Right cardiac atrium (tissue), 5 donors: ENCODE measurements at places on chromosomes 12 and 14.

- no peak for DNase-seq
These were observed 23.0 kb downstream of the ZNF410 start for GRCh38 chr14:73909681-73910080.

DNA sequence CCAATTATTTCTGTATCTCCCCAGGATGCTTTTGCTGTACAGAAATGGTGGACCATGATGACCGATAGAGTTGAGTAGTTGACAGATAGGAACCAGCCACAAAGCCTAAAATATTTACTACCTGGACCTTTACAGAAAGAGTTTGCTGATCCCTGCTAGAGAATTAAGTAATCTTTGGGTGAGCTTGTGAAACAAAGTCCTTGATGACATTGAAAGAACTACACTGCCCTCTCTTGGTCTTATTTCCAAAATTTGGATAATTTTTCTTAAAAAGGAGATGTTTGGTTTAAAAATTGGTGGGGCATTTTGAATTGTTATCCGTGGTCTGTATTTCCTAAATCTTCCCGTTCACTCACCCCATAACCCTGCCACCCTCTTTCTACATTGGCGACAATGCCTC, 13.7 kb upstream of the TCTN1 start:
- no peak for DNase-seq

GRCh38 chr14:103606963-103607668, 21.9 kb upstream of the KLC1 start:
- DNase-seq, result peak; percentile 90

DNA sequence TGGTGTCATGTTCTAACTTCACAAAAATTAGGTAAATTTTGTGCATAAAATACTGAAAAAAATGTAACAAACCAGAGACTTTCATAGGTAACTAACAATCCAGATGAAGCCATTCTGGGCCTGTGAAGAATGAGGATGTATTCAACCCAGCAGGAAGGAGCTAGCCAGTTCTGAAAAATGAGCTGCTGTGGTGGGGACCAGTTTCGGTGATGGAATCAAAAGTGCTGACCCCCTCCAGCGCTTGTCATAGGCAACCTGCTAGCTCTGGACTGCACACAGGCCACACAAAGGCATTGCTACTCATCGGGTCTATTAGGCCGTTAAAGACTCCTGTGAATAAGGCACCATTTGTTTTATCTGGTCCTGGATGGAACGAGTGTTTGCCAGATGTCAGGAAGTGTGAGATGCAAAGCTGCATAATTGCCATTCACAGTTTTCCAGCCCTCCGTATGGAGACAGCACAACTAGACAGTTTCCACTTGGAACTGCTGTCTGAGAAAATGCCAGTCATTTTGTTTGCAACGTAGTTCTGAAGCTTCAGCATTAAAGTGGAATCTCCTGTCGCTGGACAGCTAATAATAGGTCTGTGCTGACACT, 3.3 kb upstream of the RIMBP2 start:
- no peak for DNase-seq

- DNase-seq, result no peak
These were observed 250.2 kb upstream of the OR4E1 start for GRCh38 chr14:21923820-21924219.

DNA sequence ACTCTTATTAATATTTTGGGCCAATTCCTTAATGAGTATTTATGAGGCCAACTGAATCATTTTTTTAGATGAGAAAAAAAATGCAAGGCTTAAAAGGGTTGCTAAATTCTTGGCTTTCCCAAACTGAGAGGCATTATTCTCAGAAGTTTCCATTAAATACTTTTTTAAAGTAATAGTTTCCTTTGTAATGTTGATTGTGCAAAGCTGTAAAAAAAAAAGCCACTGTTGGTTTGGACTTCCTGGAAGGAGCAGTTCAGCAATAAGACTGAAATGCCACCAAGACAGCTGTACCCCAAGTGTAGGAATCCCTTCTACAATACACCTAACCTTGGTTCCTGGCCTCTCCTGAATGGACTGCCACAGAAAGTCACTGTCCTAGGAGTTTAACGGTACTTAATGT, 231.3 kb downstream of the MON2 start:
- no peak for DNase-seq

GRCh38 chr12:61915420-61915819, 344.8 kb upstream of the USP15 start:
- no peak for DNase-seq

DNA sequence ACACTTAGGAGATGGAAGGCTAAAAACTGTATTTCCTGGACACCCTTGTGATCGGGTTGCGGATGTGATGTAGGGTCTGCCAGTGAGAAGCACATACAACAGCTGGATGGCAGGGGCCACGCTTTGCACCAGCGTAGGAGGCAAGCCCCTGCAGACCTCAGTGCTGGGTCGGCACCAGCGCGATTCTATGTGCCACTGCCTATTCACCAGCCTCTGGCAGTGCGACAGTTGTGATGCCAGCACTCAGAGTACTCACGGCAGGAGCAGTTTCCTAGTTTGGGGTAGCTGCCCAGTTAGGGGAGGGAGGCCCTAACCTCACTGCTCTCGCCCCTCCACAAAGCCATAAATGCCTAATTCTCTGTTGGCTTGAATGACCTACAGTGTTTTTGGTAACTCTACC, 31.6 kb downstream of the SPTLC2 start:
- DNase-seq, result no peak

- no peak for DNase-seq
These were observed 4.3 kb upstream of the HEBP1 start for GRCh38 chr12:13004361-13004760.

DNA sequence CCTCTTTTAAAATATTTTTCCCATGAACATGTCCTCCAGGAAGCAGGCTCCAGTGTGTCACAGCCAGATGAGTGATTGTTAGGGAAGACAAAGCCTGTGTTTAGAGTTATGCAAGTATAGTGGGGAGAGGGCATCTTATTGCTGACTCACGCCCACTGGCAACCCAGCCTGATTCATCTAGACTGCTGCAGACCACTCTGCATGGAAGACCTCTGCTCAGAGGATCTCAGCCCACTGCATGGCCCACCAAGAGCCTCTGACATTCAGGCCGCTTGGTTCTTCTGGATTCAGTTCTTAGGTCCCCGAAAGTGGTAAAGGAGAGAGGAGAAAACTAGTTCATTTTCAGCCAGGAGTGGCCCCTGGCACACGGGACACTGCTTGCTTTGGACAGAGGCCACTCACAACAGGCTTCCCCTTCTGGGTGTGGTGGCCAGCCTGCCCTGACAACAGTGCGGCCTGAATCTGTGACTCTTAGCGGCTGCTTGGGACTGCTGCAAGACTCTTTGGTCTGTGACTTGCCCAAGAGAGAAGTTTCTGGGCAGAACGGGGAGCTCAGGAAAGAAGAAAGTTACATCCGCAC, 266.3 kb downstream of the ZFP36L1 start:
- peak; percentile 76 for DNase-seq

GRCh38 chr12:53267306-53267998, 647 bp upstream of the ESPL1 start:
- no peak for DNase-seq

- DNase-seq, result no peak
These were observed 32.9 kb upstream of the IGF1 start for GRCh38 chr12:102513272-102513671.

- no peak for DNase-seq
These were observed 19.8 kb downstream of the PLEK2 start for GRCh38 chr14:67392123-67392522.

GRCh38 chr14:103516426-103517173, 6.0 kb downstream of the CKB start:
- DNase-seq, result no peak

GRCh38 chr12:107518868-107519267, 166.7 kb upstream of the PWP1 start:
- no peak for DNase-seq

DNA sequence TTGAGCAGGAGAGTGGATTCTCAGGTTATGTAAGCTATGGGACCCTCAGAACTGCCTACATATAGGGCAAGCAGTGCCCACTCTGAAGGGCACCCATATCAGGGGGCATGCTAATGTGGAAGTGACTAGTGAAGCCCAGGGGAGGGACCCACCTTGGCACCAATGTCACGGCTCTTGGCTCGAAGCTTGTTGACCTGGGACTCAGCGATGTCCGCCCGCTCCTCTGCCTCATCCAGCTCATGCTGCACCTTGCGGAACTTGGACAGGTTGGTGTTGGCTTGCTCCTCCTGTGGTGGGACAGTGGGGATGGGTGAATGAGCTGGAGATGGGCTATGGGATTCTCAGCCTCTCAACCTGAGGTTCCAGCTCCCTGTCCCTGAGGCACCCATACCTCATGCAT, 5.4 kb downstream of the CMTM5 start:
- DNase-seq, result no peak

GRCh38 chr12:121582583-121583333, 1.9 kb upstream of the KDM2B start:
- no peak for DNase-seq

GRCh38 chr12:116547955-116548501, 11.2 kb upstream of the MAP1LC3B2 start:
- DNase-seq, result no peak

- no peak for DNase-seq
These were observed 96.9 kb downstream of the SETD3 start for GRCh38 chr14:99383472-99384449.

DNA sequence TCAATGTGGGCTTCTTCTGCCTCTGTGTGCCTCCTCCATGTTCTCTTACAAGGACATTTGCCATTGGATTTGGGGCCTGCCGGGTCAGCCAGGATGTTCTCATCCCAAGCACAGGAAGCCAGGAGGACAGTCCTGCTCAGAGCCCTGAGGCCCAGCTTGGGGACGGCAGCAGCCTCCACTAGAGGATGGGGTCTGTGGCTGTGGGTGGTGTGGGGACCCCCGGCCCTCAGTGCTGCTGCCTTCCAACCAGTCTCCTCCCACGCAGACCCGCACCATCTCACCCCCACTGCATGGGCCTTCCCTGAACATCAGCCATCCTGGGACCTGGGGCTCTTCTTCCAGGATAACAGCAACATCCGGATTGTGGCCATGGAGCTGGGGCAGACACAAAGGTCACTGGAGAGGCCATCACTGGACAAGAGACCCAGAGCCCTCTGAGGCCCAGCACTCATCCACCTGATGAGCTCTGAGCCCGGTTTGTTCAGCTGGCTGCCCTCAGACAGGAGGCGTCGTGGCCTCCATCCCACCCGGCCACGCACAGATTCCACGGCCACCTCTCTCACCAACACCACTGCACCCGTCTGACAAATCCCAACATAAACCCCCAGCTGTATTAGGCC, 56.5 kb upstream of the C14orf180 start:
- DNase-seq, result no peak

GRCh38 chr12:94149119-94149780, 873 bp downstream of the PLXNC1 start:
- peak; percentile 43 for DNase-seq

GRCh38 chr12:123960029-123960735, 12.4 kb downstream of the CCDC92 start:
- no peak for DNase-seq

DNA sequence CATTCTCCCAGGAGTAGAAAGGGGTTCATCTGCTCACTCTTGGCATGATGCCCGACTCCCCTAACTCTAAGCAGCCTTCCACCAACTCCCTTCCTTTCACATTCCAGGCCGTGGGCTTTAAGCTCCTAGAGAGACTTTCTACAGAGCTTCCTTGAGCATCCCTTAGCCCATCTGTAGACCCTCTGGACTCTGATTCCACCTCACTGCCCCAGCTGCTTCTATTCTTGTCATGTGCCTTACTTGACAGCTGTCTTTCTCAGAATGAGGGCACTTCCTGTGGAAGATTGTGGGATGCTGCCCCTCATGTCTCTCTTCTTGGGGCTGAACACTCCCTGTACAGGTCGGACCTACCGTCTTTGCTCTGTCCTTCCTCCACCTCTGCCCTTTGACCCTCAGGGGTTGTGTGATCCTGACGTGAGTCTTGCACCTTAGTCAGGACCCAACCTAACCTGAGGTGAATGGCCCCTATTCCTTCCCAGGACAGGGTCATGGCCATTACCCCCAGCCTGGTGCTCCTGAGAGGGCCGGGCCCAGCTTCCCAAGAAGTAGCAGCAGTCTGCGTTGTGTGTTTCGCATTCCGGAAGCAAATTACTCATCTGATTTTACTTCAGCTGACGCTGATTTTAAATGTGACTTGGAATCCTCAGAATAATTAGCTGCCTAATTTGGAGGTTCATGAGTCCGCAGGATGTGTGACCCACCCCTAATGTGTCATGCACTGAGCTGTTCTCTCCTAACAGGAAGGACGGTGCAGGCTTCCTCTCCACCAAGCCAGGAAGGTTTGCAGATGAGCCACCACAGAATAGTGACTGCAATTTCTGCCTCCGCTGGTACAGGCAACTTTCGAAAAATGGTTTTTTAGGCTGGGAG, 2.7 kb upstream of the GALNT6 start:
- no peak for DNase-seq

DNA sequence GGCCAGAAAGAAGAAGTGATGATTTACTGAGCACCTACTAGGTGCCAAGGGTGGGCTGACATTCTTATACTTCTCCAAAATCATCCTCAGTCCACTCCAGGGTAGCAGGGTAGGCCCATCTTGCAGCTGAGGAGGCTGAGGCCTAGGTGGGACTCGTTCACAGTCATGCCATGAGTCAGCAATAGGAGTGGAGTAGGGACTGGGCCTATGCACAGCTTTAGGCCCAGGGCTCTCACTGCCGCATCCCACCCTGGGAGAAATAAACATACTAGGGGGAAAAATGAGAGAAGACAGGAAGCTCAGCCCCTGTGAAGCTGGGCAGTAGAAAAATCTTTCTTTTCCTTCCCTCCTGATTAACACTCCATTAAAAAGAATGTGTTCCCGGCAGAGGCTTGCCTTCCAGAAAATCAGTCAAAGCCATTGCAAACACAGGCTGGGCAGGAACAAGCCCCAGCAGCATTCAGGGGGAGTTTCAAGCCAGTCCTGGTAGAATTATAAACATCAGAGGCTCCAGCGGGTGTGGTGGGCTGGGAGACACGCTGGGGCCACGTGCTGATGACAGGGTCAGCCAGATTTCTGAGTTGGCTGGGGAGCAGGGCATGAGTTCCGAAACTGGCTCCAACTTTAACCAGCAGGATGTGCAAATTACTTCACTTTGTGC, 1.8 kb downstream of the HSPB8 start:
- DNase-seq, result peak; percentile 85

DNA sequence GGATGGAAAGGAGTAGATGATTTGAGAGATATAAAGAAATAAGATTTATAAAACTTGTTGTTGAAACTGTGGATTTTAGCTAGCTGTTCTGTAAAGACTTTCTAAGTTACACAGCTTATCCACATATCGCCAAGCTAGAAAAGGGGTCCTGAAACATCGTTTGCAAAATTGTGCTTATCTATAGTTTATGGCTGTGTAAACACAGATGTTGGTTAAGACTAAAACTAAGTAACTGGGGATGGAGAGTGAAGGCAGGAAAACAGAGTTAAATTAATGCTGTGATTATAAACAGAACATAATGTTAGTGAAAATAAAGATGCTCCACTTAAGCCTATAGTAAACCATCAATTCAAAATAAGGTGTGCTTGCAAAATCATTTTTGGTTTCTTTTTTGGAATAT, 311.3 kb upstream of the DDHD1 start:
- DNase-seq, result no peak

- DNase-seq, result no peak
These were observed 20.5 kb downstream of the ACTN1 start for GRCh38 chr14:68958553-68958952.
